HCT116 (cell line): ENCODE measurements at places on chromosomes 6 and 20.

GRCh38 chr6:157596461-157596860 lies 215.5 kb downstream of the ZDHHC14 start:
- no peak for DNase-seq

GRCh38 chr6:99338188-99338587 lies 11.3 kb downstream of the FAXC start:
- DNase-seq: no peak

GRCh38 chr20:16095226-16095625 lies 478.0 kb downstream of the KIF16B start:
- no peak for DNase-seq

DNA sequence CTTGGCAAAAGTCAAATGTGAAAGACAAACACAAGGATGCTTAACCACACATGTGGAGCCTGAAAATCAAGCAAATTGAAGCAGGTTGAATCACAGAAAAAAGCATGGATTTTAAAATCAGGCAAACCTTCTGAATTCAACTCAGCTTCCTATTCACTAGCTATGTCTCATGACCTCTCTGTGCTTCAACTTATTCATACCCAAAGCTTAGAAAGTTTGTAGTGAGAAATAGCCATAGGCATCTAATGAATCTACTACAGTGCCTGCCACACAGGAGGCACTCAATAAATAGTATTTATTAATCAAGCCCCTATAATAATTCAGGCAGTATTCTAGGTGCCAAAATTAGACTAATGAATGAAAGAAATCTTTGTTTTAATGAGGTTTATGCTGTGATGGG lies 112.2 kb upstream of the TNFAIP3 start:
- no peak for DNase-seq

DNA sequence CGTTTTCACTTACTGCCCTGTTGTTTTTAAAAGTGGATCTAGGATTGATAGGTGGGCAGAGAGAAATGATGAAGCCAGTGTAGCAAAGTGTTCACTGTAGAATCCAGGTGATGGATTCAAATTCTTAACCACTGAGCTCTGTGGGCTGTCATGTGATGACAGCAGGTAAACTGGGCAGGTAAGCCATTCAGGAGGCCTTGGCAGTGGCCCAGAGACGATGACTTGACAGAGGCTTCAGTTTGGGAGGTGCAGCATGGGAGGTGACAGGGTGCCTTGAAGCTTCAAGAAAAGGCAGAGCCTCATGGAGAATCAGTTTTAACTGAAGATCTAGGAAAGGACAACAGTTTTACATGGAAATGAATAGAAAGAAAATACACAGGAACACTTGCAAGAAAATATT lies 2.0 kb downstream of the NAA20 start:
- DNase-seq: no peak

GRCh38 chr6:144156338-144156737 lies 6.0 kb downstream of the STX11 start:
- DNase-seq: no peak

DNA sequence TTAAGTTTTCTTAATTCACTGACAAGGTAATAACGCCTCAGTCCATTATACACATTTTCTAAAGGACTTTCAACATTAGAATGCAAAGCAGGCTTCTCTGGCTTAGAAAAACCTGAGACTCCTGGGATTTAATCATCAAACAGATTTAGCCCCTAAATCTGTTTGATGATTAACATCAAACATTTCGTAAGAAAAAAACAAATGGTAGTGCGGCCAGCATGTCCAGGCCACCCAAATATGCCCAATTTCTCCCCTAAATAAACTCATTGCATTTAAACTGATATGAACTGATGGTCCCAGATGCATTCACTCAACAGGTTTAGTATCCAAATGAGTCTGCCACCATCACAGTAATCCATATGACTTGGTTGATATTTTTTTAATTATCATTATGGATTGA lies 6.2 kb downstream of the TMEM74B start:
- no peak for DNase-seq
